ENCODE measurements at places on chromosomes 1 and 21.

DNA sequence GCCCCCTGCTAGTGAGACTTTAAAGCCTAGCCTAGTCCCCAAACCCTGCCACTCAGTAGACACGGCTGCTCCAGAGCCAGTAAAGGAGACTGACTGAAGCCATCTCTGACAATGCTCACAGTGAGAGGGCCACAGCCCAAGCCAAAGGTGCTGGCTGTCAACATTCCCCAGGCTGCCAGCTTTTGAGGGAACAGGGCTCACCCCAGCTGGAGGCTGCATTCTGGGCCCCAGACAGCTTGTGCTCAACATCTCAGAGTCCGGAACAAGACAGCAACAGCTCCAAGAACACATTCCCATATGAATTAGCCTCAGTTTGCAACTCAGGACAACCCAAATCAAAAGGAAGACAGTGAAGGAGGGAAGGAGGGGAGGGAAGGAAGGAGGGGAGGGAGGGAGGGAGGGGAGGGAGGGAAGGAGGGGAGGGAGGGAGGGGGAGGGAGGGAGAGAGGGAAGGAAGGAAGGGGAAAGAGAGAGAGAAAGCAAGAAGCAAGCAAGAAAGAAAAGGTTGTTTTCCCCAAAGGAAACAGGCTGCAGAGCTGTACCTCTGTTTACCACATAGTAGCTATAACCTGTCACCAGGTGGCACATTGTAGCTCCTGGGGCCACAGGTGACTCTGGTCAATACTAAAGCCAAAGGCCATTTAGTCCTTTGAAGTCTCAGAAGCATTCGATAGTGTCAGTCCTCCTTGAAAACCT is 5.4 kb downstream of the ARTN start:
- DNase-seq = no peak

DNA sequence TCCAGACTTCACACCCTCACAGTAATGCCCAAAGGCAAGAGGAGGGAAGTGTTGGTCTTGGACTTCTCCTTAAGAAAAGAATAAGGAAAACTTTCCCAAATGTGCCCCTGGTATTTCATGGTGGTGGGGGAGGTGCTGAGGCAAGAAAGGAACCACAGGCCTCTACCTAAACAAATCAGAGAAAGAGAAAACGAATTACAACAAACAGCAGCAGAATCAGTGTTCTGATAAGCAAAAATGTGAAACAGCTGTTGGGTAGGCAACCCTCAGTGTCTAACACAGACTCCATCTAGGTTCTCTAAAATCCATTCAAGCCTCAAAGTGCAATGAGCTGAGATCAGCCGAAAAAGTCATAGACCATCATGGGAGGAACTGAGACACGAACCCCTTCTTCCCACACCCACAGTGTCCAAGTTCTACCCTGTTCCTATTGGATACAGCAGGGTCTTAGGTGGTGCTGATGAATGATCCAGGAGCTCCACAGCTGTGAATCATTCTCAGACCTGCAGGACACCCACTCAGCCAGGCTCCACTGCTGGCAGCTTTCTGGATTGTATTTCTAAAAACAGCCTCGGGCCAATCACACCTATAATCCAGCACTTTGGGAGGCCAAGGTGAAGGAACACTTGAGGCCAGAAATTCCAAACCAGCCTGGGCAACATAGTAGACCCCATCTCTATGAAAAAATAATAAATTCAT is 149.1 kb downstream of the PLPP3 start:
- no peak for DNase-seq

DNA sequence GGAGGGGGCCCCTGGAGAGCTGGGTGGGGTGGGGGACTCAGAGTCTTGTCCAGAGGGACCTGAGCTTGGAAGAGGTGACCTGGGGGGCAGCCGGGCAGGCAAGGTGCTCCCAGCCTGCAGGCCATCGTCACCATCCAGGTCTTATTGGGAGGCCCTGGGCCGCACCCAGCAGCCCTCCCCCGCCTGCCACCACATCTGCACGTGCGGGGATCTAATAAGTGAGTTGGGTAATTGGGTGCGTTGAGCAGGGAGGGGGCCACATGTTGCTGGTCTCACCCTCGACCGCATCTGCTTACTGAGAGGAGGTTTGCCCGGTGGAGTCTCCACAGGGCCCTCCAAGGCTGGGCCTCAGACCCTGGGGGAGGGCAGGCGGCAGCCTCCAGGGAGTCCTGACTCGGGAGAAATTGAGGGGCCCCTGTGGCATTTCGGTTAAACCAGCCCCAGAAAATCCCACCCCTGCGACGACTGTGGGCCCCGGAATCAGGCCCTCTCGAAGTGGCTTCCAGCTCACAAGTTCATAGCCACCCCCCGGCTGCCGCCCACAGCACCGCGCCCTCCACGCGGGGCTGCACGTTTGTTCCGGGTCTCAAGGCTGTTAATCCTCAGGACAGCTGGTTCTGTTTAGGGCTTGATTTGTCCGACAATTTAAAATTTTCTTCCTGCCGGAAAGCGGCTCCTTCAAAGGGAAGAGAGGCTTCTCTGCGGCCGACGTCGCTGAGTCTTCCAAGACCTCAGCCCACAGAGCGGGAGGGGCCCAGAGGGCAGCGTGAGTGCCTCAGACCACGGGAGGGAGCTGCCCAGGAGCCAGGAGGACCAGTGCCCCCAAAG is 14.7 kb upstream of the COL6A2 start:
- DNase-seq = no peak

- DNase-seq = no peak
Observed at GRCh38 chr1:67948151-67949080, 102.0 kb downstream of the DIRAS3 start.

DNA sequence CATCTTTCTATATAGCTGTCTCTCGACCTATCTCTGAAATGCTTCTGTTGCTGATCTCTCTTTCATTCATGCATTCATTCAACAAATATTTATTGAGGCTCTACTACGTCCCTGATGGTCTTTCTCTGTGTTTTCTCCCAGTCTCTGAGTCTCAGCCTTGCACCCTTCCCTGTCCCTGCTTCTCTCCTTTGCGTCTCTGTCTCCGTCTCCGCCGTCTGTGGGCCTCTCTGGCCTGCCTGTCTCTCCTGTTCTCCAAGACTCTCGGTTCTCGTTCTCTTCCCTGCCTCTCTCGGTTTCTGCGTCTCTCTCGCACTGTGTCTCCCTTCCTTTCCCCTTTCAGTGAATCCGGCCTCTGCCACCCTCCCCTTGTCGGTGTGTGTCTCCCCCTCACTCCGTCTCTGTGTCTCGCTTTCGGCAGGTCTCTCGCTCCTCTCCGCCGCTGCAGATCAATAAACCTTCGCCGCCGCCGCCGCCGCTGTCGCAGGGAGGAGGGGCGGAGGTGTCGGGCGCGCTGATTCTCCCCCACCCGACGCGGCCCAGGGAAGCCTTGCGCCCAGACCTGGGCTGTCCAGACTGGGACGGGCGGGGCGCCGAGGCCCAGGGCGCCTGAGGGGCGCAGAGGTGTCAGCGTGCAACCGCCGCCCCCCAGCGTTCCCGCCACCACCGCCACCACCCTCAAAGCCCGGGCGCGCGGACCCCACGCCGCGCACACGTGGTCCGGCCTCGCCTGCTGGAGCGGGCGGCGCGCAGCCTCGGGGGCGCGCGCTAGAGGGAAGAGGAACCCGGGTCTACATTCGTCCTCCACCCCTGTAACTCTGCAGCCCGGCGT is 3.0 kb downstream of the EFNA3 start:
- no peak for DNase-seq

DNA sequence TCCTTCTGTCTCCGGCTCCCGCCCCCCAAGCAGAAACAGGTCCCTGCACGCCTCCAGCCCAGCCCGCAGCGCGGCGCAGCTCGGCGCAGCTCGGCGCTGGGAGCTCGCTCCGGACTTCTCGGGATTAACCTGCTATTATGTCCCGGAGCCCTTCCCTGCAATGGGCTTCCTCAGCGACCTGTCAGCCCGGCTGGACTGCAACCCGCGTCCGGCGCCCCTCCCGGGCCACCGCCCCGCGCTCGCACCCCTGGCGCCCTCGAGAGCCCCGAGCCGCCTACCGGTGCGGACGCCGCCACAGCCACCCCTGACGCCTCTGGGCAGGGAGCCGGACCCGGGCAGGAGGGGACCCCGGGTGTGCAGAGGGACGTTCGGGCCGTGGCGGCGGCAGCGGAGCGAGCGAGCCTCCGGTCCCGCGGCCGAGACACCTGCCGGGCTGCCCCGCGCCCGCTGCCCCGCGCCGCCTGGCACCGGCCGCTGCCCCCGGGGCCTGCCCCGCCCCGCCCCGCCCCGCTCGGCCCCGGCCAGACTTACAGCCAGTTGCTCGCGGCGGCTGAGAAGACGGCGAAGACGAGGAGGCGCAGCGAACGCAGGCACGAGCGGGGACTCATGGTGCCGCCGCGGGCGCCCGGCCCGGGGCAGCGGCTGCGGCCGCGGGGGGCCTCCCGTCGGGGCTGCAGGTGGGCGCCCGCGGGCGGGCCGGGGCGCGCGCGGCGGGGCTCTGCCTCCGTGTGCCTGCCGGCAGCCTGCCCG is 407 bp downstream of the WNT4 start:
- DNase-seq = no peak

GRCh38 chr1:242470774-242471173 is 53.7 kb downstream of the PLD5 start:
- no peak for DNase-seq

- no peak for DNase-seq
Observed at GRCh38 chr1:44805311-44806024, 1.7 kb downstream of the DYNLT4 start.

DNA sequence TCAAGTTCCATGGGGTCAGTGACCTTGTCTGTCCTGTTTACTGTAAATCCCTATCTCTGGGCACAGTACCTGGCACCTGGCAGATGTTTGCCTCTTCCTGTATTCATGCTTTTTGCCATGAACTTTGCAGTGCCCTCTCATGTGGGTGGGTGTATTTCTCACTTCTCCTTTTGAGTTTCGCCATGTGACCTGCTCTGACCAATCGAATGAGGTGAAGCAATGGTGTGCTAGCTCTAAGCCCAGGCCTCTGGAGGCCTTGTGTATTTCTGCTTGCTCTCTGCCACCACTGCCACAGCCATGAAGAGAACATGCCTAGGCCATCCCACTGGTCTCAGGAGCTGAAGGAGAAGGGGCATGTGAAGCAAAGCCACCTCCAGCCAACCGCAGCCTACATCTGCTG is 185.5 kb upstream of the ZC3H12A start:
- no peak for DNase-seq

DNA sequence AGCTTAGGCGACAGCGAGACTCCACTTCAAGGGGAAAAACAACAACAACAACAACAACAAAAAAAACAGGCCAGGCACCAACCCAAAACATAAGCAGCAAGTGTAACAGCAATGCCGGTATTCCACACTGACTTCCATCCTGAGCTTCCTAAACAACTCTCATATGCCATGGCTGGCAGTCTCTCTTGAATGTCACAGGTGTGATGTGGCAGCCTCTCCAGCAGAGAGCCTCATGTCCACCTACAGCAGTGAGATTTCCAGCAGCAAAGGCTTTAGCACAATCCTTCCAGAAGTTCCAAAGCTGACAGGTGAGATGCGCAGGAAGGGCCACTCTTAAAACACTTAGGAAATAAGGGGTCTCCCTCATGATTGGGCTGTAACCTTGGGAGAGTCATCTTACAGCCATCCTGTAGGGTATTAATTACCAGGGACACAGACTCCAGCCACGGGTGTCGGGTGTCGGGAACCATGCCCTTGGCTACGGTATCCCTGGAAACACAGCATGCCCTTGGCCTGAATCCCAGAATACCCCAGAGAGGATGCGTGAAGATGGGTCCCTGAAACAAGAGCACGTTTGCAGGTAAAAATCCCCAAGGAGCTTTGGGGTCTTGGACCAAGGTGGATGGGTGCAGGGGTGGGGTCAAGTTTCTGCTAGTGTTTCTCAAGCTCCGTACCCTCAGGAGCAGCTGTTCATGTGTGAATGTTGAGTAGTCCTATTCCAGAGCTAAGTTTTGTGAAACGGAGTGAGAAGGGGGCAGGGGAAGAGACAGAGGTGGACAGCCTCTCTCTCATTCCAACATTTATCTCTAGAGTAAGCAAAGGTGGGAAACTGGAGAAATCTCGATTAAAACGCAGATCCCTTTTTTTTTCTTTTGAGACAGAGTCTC is 31.4 kb downstream of the CLSTN1 start:
- no peak for DNase-seq

- no peak for DNase-seq
Observed at GRCh38 chr1:14017531-14017961, 317.6 kb downstream of the PRDM2 start.

DNA sequence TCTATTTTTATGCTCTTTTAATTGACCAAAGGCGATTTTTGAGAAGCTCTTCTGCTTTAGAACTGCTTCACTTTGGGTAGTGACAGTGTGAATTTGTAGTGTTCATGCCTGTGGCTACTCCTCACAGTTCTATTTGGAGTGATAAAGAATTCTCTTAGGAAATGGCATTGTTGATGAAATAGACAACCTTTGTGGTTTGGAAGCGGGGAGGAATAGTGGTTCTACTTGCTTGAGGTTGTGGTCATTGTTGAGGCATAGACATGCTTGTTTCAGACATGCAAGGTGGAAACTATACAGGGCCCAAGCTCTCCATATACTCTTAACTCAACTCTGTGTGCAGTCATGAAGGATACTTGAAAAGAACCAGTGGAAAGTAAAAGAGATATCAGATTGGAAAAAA is 481.1 kb upstream of the NEGR1 start:
- DNase-seq = no peak

DNA sequence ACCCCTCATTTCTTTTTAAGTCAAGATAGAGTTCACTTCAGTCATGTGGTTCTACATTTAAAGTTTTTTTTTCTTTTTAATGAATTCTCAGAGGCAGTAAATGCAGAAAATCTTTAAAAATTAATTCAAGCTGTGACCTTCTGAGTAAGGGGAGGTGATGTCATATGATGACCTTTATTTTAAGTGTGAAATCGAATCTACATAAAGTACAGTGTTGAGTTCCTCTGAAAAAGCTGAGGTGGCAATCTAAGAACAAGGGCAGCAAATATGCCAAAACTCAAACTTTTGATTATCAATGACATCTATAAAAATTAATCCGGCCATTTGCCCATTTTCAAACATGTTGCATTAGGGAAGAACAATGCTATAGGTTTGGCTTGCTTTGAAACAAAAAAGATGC is 173.5 kb downstream of the CDC7 start:
- no peak for DNase-seq

- no peak for DNase-seq
Observed at GRCh38 chr1:178266619-178267066, 172.7 kb downstream of the RASAL2 start.

DNA sequence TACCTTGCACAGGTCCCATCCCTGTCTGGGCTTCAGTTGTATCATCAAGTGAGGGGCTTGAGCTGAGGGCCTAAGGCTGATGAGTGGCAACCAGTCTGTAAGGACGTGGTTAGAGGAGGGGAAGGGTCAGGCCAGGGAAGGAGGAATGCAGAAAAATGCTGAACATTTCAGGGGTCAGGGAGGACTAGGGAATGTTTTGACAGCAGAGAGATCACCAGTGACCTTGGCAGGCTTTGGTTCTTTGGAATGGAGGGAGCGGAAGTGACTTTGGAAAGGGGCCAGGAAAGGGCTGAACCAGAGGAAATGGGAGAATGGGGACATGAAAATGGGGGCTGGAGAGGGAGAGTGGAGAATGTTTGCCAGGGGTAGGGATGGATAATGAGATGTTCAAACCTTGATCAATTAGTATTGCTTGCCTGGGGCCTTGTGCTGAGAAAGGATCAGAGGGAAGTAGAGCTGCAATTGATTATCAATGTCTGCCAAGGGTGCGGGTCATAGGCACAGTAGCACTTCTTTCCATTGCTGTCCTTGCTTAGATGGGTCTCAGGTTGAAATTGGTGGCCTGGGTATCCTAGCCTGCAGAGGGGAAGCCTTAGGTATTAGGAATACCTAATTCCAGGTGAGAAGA is 7.4 kb downstream of the LDLRAP1 start:
- DNase-seq = no peak

Data from T-cell (primary cell).